CD4-positive, alpha-beta memory T cell (primary cell): ENCODE measurements at places on chromosomes 7 and 10.

- DNase-seq, result no peak
Observed at GRCh38 chr10:16938952-16939351, 121.7 kb upstream of the RSU1 start.

GRCh38 chr10:62907470-62908212 lies 91.5 kb upstream of the EGR2 start:
- no peak for DNase-seq

DNA sequence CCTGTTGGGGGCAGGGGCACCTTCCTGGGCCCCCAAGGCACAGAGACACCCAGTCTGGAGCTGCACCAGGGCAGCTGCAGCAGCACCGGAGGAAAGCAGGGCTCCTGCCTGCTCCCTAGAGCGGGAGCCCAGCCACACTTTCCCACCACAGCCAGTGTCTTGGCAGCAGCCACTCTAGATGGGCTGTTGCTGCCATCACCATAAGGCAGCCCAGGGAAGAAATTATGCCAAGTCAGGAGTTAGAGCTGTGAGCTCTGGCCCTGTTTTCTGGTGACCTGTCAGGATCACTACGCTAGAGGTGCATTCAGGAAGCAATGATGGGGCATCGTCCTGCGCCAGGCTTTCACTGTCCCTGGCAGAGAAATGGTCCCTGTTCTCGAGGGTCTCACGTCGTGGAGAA lies 38.0 kb upstream of the ZNRF2 start:
- DNase-seq, result no peak

- no peak for DNase-seq
Observed at GRCh38 chr7:286266-286665, 3.7 kb upstream of the FOXL3 start.

- DNase-seq, result no peak
Observed at GRCh38 chr7:45461026-45461425, 113.1 kb upstream of the ADCY1 start.

- DNase-seq, result peak; percentile 53
Observed at GRCh38 chr7:105675934-105676371, 94.7 kb upstream of the EFCAB10 start.

DNA sequence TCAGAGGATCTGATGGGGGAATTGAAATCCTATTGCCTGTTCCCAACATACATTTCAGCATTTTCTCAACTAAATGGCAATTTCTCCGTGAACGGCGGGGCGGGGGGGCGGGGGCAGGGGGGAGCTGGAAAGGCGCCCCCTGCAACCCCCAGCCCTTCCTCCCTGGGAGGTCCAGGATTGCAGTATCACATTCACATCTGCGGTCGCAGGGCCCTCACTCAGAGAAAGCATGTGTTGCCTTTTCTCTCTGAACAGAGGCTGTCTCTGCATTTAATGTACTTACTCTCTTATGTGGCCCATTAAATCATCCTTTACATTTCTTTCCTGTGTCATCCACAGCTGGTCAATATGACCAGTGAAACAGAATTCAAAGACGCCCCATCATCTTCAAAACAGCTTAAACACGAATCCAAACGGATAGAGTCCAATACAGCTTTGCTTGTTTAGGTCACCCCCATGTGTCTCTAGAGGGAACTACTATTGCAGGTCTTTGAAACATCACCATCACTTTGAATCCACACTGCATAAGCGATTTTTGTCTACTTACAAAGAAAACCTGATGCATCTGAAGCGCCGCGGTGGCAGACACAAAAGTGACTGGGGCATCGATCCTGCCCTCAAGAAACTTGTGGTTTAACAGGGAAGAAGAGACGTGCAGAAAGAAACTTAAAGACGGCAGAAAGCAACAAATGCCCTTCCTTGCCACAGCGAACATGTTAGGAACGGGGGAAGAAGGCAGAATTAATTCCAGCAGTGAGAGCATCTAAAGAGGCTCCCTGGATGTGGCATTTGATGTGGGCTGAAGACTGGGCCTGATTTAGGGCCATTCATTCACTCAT lies 17.0 kb upstream of the ECHDC3 start:
- DNase-seq, result peak; percentile 37

GRCh38 chr7:1193593-1194424 lies 33.8 kb upstream of the ZFAND2A start:
- no peak for DNase-seq

GRCh38 chr10:127990846-127991542 lies 84.1 kb downstream of the PTPRE start:
- peak; percentile 32 for DNase-seq

DNA sequence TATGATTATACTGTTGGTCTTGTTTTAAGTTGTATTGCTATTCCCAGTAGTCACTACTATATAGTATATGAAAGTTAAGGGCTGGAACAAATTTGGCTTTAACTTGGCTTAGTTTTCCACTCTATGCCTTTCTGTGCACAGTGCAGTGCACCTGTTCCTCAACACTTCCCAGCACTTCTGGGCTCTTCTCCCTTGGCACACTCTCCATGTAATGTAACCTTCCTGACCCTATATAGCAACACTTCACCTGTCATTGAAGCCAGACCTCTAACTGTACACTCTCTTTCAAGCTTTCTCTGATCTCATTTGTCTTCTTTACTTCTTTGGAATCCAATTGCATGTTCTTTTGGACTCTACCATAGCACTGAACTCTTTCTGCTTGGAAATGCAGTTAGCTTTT lies 83.9 kb upstream of the SMIM30 start:
- DNase-seq, result no peak

DNA sequence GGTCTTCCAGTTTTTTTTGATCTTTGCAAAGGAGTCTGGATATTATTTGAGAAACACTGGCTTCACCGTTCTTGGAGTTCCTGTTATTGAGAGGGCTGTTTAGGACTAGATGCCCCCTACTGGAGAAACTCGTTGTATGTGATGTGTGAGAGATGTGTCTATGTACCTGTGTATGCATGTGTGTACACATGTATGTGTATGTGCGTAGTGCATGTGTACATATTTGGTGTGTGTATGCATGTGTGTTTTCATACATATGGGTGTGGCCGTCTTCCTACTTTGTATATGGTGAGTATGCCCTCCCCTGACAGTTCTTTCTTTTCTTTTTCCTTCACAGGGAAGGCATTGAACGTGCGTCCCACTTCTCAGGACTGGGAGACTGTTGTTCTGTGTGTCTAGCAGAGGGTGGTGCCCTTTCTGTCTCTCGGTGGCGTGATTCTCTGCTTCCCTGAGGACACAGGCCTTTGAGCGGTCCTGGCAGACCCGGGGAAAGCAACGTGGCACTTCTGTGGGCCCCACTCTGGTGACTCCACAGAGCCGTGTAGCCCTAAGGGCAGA lies 3.0 kb upstream of the CALHM3 start:
- peak; percentile 71 for DNase-seq

DNA sequence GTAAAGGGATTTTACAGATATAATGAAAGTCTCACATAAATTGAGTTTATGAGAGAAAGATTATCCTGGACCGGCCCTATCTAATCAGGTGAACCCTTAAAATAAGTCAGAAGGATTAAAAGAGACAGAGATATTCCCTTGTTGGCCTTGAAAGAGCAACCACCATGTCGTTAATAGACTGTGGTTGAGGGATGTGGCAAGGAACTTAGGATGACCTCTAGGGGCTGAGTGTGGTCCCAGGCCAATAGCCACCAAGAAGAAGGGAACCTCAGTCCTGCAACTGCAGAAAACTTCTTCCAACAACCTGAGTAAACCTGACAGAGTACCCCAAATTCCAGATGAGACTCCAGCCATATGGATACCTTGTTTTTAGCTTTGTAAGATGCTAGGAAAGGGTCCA lies 121.5 kb downstream of the POLR1F start:
- DNase-seq, result no peak

GRCh38 chr7:100090527-100091410 lies 2.0 kb downstream of the COPS6 start:
- no peak for DNase-seq

DNA sequence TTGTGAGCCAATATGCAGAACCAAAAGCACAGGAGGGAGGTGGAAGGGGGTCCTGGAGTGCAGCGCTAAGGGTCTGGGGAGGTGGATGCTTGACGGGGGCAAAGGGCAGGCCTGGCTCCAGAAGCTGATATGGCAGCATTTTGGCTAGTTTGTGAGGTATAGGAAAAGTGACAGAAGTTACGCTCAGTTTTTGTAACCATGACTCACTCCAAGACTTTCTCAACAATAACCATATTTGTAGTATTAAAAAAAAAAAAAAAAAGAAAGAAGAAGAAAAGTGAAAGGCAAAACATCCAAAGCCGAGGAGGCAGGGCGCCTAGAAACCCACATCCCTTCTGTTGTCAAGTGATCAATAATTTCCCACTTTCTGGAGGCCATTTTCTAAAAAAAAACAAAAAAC lies 92.3 kb downstream of the RNF216 start:
- peak; percentile 82 for DNase-seq

DNA sequence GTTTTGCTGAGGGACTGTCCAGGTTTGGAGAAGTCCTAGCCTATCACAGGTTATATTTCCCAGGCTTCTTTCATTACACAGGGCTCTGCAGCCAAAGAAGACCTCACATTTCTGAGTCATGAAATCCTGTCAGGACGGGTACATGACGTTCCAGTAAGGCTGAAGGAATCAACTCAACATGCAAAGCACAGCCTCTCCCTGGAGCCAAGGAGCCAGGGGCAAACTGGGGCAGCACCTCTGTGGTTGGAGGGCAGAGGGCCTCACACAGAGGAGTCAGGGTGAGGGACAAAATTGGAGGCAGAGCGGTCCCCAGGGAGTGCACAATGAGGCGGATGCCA lies 116.3 kb upstream of the GDF10 start:
- no peak for DNase-seq

- peak; percentile 63 for DNase-seq
Observed at GRCh38 chr10:69232736-69233480, 12.8 kb downstream of the HKDC1 start.

- no peak for DNase-seq
Observed at GRCh38 chr7:22849172-22849571, 26.5 kb upstream of the TOMM7 start.

GRCh38 chr7:15837306-15837950 lies 150.9 kb upstream of the MEOX2 start:
- DNase-seq, result no peak

- peak; percentile 62 for DNase-seq
Observed at GRCh38 chr10:91758303-91759146, 39.7 kb upstream of the TNKS2 start.

DNA sequence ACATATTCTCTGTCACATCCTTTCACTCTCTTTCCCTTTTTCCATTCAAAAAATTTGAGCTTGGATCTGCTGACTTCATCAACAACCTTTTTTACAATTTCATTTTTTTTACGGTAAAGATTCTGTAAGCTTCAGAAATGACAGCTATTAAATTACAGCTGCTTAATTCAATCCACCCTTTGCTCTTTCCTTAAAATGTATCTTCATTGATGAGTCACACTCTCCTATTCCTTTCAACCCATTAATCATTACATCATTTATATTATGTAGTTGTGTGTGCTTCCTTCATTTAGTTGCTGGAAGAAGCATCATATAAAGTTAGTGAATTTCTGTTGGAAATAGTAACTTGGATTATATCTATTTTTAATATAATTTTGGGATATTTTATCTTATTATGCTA lies 67.1 kb upstream of the MAGI2 start:
- DNase-seq, result no peak

DNA sequence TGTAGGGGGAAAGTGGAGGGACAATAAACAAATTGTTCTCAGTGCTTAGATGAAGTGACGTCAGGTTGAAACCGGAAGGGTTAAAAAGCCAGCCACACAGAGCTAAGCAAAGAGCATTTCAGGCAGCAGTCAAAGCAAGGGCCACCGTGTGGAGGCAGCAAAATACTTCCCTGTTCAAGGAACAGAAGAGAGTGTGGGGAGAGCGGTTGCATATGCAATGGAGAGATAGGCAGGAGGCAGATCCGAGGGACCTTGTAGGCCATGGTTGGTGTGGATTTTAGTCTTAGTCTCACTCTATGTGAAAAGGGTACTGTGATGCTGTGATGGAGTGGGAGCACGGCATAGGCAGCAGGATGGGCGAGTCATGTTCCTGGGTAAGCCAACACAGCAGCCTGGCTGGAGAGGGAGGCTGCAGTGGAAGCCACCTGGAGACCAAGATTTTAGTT lies 3.8 kb upstream of the STN1 start:
- no peak for DNase-seq

DNA sequence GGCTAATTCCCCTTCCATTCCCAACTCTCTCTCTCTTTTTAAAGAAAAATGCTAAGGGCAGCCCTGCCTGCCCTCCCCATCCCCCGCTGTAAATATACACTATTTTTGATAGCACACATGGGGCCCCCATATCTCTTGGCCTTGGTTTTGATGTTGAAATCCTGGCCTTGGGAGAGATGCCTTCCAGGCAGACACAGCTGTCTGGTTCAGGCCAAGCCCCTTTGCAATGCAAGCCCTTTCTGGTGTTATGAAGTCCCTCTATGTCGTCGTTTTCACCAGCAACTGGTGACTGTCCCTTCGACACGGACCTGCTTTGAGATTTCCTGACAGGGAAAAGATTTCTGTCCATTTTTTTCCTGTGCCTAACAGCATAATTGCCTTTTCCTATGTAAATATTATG lies 3.0 kb downstream of the ADRA2A start:
- no peak for DNase-seq

DNA sequence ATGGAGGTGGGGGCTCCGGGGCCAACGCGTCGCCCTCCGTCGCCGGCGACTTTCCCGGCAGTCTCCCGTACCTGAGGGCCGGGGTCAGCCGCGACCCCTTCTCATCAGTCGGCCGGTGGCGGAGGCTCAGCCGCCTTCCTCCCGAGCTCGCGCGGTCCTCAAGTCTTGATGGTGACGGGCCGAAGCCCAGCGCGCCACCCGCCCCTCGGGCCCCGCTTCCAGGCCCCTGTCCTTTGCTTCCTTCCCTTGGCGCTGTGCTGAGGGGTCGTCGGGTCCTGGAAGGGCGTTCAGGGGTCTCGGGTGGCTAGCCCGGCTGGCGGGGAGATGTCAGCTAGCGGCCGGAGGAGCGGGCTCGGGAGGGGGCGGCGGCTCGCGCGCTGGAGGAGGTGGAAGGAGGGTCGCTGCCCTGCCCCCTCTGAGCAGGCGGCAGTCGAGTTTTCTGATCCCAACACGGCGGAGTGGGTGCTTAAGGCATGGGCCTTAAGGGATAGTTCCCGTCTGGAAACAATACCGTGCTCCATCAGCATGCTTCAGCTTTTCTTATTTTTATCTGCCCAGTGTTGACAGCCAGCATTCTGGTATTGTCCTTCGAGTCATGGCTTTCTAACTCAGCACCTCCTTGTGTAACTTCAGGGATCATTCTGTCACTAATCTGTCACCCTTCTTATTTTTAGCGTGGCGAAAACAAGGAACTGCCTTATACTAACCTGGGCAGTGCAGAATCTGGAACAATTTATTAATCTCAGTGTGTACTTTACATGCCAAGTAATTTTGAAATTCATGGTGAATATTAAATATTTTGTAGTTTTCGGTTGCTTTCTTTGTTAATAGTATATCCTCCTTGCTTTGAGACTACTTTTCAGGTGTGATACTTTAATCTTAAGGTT lies 748 bp downstream of the PHTF2 start:
- DNase-seq, result peak; percentile 23

DNA sequence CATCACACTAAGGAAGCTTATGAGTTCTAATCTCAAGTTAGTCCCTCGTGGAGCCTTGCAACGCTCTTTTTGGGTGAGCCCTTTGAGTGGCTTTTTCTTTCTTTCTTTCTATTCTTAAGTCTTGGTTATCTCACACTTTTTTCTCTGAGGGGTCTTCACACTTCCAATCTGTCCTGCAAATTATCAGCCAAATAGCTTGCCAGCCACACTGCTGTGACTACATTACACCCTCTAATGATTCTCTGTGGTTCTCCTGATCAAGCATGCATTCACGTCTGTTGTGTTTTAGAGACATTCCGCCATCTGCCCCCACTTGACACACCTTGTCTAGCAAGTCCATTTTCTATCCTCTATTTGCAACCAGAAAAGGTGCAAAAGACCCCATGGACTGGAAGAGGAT lies 340.2 kb downstream of the THSD7A start:
- DNase-seq, result no peak
